Neural crest cell (in vitro differentiated cells): ENCODE measurements at places on chromosomes 16 and 17. TPM values are rescaled to one million over a fixed set of nuclear protein-coding genes. Genes with fewer than 3 reads are reported as not detected.

- H3K27ac ChIP-seq = no peak overlapping the region
- H3K36me3 ChIP-seq = no peaks in the 10 kb centered on the region
- peaks cover 14% of the 10 kb centered on the region for H3K4me1 ChIP-seq
- peaks cover 22% of the 10 kb centered on the region for H3K27me3 ChIP-seq
Measured at GRCh38 chr16:86994215-86994614, 323.0 kb downstream of the C16orf95 start.

GRCh38 chr16:66933776-66934137, 445 bp downstream of the CIAO2B start:
- peak overlapping the region; percentile 97 for H3K4me3 ChIP-seq
- H3K27ac ChIP-seq = peak overlapping the region; percentile 75
- peaks cover 45% of the 10 kb centered on the region for H3K4me1 ChIP-seq
- H3K27me3 ChIP-seq = peaks cover 3% of the 10 kb centered on the region
- no peak for DNase-seq
- no peaks in the 10 kb centered on the region for H3K36me3 ChIP-seq

DNA sequence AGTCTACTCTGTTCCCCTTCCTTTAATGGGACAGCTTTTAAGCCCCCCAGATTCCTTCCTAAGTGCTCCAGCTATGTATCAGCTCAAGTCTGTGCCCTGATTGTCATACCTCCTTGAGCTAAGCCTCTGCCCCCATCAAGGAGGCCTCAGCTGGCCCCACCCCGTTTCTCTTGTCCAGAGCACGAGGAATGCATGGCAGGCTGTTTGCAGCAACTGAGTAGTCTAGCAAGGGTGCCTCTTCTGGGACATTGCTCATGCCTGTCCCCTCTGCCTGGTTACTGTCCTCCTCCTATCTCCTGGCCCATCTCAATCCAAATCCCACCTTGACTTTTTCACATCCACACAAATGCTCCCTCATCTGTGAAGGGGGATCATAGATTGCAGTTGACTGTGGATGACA, 27.8 kb upstream of the TMEM220 start:
- DNase-seq = no peak
- no peak overlapping the region for H3K27ac ChIP-seq
- H3K4me1 ChIP-seq = peaks cover 20% of the 10 kb centered on the region
- H3K36me3 ChIP-seq = no peaks in the 10 kb centered on the region

Gene CSF3
- not detected in 2 replicates for total RNA-seq

Gene AOC3
- total RNA-seq = 0.91 and 1.1 TPM in 2 replicates
